H1 (cell line): ENCODE measurements at places on chromosomes 16 and 17.

DNA sequence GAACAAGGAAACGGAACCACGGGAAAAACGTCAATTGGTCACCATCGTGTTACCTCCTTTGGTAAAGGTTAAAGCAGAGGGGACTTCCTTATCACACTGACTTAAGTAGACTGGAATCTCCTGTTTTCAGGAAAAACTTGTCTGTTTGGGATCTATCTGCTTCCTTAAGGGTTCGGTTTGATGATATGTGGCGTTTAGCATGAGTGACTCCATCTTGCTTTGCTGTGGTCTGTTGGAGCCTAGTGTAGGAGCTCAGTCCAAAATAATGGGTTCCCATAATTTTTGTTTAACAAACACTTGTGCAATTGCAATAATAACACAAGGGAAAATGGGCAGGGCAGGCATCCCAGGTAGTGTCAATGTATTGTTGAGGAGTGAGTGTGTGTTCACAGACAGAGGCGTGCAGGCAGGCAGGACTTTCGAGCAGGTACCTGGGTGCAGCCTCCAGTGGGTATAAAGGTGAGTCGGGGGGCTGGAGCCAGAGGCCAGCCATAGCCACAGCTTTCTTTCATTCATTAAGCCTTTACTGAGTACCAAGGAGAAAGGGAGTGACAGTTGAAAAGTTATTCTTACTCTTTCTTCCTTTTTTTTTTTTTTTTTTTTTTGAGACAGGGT, 4.3 kb upstream of the ENGASE start:
- DNase-seq = no peak

DNA sequence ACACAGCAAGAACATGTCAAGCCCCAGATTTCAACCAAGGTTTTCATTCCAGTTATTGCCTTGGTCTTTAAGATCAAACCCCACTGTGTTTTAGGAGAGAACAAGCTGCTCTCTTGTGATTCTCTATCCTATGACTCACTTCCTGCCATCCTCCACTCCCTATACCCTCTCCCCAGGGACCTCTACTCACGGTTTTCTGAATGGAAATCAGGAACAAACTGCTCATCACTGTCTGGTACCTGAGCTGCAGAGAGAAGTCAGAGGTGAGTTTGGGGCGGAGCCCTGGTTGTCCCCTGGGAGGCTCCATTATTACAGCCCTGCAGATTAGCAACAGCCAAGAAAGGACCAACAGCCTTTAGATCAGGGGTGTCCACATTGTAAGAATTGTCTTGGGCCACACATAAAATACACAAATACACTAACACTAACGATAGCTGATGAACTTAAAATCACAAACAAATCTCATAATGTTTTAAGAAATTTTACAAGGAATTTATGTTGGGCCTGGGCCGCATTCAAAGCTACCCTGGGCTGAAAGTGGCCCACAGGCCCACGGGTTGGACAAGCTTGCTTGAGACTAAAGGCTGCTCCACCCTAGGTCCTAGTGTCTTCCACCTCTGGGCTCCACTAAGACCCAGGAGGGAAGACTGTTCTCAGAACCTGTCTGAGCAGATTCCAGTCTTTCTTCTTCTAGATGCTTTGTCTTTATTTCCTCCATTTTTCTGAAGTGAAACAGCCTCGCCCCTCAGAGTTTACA, 9.7 kb downstream of the ETV4 start:
- DNase-seq = no peak

DNA sequence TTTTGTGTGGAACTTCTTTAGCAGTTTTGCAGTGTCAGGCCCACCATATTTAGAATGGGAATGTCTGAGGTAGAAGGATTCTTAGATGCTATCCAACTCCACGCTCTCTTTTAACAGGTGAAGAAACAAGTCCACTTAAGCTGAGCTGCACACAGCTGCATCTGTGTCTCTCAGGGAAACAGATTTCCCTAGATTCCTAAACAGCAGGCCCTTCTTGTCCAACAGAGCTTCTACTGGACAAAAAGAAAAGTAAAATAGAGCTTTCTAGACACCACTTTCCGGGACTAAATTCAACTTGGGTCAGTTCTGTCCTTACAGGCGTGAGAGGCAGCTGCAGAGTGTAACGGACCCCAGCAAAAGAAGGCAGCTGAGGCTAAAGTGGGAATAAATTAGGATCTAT, 51.7 kb downstream of the SNX11 start:
- no peak for DNase-seq

GRCh38 chr16:635573-636205, 416 bp downstream of the METTL26 start:
- no peak for DNase-seq

- DNase-seq = no peak
Measured at GRCh38 chr16:28267356-28267755, 25.0 kb upstream of the SBK1 start.

GRCh38 chr16:59090541-59090940, 356.4 kb upstream of the GOT2 start:
- no peak for DNase-seq

DNA sequence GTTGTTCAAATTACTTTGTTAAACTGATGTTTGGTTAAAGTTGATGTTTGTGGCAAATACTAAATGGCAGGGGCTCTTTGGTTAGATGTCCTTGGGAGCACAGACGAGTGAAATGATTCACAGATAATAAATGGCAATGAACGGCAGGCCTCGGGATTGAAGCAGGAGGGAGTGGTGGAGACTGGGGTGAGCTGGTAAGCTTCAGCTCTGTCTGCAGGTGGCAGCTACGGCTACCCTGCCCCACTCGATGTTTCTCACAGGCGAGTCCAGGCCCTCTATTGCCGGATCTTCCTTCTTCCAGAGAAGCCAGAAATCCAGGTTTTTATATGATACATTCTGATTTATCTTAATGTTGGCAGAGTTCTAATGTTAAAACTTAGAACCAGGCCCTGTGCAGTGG, 144.8 kb upstream of the CACNG5 start:
- DNase-seq = no peak

DNA sequence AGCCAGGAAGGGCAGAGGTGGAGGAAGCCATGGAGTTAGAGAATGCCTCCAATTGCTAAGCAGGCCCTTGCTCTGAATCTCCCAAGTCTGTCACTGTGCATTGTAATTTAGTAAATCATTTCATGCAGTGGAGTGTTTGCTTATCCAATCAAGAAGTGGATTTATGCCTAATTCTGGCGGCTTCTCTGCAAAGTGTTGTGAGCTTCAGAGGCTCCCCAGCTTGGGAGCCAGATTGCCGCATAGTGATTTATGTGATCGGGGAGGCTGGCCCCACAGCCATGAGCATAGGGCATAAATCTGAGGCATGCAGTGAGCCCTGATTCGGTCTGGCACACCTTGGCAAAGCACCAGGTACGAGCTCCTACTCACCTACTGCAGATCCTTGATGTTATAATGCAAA, 520.8 kb downstream of the HS3ST4 start:
- DNase-seq = no peak

DNA sequence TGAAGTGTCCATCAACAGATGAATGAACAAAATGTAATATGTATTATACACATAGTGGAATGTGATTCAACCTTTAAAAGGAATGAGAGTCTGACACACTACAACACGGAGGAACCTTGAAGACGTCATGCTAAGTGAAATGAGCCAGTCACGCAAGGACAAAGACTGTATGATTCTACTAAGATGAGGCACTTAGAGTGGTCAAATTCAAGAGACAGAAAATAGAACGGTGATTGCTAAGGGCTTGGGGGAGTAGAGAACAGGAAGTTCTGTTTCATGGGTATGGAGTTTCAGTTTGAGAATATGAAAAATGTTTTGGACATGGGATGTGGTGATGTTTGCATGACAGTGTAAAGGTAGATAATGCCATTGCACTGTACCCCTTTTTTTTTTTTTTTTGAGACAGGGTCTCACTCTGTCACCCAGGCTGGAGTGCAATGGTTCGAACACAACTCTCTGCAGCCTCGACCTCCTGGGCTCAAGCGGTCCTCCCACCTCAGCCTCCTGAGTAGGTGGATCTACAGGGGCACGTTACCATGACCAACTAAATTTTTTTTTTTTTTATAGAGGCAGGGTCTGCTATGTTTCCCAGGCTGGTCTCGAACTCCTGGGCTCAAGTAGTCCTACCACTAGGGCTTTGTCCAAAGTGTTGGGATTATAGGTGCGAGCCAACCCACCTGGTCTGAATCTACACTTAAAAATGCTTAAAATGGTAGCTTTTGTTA, 2.9 kb upstream of the CCDC102A start:
- DNase-seq = no peak

DNA sequence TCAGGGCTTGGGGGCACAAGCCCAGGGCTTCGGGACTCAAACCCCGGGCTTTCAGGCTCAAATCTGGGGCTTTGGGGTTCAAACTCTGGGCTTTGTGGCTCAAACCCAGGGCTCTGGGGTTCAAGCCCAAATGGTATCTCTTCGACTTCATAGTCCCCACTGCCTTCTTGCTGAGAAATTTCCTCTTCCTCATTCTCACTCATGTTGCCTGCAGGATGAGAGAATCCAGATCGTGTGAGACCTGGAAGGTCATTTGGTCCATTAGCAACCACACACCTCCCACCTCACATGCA, 576 bp downstream of the ZNF768 start:
- no peak for DNase-seq

- DNase-seq = peak; percentile 19
Measured at GRCh38 chr16:64615630-64616280, 506.1 kb downstream of the CDH11 start.

GRCh38 chr17:50094243-50094752, 853 bp upstream of the PDK2 start:
- DNase-seq = peak; percentile 34

DNA sequence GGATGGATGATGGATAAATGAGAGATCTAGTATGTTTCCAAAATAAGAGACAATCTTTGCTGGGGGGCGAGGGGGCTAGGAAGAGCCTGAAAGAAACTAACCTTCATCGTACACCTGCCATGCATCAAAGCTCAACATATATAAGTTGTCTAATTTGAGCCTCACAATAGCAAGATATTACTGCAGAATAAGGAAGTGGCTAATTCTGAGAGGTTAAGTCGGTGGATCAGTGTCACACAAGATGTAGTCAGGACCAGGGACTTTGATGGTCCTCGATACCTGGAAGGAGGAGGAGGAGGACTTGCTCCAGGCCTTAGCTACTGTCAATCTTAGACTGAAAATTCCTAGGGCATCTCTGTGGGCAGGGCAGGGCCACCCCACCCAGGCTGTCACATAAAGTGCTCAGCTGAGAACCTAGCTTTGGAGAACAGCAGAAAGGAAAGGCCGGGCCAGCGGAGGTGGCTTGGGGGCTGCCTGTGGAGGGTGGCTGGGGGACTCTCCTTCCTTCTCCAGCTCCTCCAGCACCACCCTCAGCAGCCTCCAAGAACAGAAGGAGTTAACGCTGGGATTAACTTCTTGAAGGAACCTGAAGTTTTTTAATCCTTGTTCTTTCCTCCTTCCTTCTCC, 460 bp upstream of the SLC13A2 start:
- DNase-seq = peak; percentile 28

DNA sequence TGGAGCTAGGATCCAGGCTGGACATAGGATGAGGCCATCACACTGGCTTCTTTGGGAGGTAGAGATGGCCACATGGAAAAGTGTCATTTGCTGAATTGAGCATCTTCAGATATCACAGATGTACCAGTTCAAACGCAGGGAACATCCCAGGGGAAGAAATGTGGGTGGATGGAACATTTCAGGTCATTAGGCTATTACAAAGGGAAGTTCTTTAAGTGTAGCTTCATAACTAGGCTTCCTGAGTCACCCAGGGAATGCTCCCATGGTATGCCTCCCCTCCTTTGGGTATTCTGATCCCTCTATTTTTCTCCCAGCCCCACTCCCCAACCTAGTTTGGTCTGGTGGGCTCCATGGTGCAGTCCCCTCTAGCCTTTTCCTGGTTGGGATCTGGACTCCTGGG, 69.8 kb upstream of the IRX3 start:
- no peak for DNase-seq

GRCh38 chr16:73355981-73356380, 308.1 kb upstream of the ZFHX3 start:
- DNase-seq = no peak

DNA sequence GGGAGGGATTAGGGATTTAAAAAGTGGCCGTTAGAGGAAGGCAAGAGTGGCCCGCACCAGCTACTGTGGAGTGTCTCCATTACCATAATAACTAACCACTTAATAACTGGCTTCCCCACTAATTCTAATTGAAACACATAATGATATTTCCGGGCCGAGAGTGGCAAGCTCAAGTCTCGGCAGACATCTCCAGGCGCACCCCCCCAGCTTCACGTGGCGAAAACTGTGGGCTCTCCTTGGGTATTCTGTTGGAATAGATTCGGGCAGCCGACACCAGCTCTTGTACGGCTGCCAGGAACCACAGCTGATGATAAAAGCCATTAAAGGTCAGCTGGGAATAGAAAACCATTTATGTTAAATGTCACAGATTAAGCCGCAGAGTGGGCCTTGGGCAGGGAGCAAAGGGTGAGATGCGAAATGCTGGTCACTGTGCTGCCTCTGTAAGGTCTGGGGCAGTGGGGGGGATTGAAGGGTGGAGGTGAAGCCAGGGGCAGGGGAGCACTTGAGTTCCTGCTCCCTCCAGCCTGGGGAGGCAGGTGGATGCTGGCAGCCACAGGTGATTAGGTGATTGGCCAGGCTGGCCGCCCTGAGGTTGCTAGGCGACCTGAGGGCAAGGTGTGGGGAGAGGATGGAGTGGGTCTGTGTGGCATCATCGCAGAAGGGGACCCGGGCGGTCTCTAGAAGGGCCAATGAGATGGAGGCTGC, 115.6 kb upstream of the SDK2 start:
- DNase-seq = no peak

DNA sequence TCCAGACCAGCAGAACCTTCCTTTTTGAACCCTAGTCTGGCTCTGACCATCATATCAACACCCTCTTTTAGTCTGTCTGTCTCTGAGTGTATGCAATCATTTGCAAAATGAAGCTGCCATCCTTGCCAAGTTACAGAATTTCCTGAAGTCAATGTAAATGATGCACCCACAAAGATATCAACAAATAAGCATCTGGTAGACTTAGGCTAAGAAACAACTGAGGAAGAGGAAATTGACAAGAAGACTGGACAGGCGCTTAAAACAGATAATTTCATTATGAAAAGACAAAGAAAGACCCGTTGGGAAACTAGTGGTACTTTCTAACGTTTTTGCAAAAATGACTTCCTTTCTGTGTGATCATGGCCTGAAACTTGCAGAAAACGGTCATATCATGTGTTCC, 24.7 kb upstream of the CIITA start:
- DNase-seq = no peak

GRCh38 chr17:21172846-21173245, 41.1 kb downstream of the TMEM11 start:
- DNase-seq = no peak

- no peak for DNase-seq
Measured at GRCh38 chr16:31876951-31877828, 3.6 kb downstream of the ZNF267 start.

- no peak for DNase-seq
Measured at GRCh38 chr16:56792967-56793366, 63.0 kb downstream of the NUP93 start.
